ENCODE measurements at places on chromosomes 3 and 15. TPM values are rescaled to one million over a fixed set of nuclear protein-coding genes. Genes with fewer than 3 reads are reported as not detected.

Gene AMIGO3
- total RNA-seq, result 1.0 TPM

Gene ALPK3
- total RNA-seq, result 0.12 TPM

Gene A4GNT
- not detected for total RNA-seq

Gene MCF2L2
- 0.22 TPM for total RNA-seq

Gene SPESP1
- total RNA-seq, result not detected

GRCh38 chr3:129261894-129262293, 12.5 kb downstream of the COPG1 start:
- DNase-seq, result no peak

- DNase-seq, result no peak
Measured at GRCh38 chr3:27560484-27561056, 76.4 kb upstream of the SLC4A7 start.

GRCh38 chr3:35635926-35636683, 3.2 kb upstream of the ARPP21 start:
- DNase-seq, result no peak

DNA sequence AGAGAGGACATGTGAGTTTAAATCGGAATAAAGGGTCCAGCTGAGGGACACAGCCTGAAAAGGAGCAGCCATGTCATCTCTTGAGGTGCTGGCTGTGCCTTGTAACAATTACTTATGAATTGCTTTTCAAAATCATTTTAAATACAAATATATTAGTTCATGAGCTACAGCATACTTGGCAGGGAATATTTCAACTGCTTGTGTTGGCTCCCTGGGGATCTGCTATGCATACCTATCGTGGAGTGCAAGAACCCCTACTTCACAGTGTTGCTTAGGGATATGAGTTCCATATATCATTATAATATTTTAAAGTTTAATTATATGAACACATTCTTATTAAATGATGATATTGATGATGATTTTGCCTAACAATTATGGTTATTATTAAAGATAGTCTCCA, 19.1 kb upstream of the P2RY14 start:
- no peak for DNase-seq

GRCh38 chr15:54250326-54250725, 272.1 kb downstream of the UNC13C start:
- DNase-seq, result no peak

- DNase-seq, result no peak
Measured at GRCh38 chr15:87638554-87639083, 617.9 kb downstream of the NTRK3 start.

DNA sequence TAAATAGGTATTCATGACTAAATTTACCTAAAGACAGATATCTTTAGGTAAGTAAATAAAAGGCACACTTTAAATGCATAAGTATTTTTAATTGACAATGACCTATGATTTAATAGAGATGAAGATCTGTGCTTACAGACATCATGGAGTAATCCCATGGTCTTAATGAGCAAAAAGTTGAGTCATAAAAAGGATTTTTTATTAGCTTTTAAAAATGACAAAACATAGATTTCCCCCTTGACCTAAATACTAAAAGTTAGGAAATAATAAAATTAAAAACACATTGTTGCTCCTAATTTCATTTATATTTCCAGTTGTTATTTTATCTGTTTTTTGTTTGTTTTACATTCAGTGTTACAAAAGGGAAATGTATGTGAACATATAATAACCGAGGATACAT, 1005.7 kb downstream of the ROBO1 start:
- DNase-seq, result no peak

- DNase-seq, result no peak
Measured at GRCh38 chr15:38231436-38231835, 21.2 kb upstream of the SPRED1 start.

- DNase-seq, result no peak
Measured at GRCh38 chr3:32109256-32109655, 2.8 kb downstream of the GPD1L start.

GRCh38 chr3:23162934-23163333, 40.2 kb upstream of the UBE2E2 start:
- DNase-seq, result no peak

DNA sequence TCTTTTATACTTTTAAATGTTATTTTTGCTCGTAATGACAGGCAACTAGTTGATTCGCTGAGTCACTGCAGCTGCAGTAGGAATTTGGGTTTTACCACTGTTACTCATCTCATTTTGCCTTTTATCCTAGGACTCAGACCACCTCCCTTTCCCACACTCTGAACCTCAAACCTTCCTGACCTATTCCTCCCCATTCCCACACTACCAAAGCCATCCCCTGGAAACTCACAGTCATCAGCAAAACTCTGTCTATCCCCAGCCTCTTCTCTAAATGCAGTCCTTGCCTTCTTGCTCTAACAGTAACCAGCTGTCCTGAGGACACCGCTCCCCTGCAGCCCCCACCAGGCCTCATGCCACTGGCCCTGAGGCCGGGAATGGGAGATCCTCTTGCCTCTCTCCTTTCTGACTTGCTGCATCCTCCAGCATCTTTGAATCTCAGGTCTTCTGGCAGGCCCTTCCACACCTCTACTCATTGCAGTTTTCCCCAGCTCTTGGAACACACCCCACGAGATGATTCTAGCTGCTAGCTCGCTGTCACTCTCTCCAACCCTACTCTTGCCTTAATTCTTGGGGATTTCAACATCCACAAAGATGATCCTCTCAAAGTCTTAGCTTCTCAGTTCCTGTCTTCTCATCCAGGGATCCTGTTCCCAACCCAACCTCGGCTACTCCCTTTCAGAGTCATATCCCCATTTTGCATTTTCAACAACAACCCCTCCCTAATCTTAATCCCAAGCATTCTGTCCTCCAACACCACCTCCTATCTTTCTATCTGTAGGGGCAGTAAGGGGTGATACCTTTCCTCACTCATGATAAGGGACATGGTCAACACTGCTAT, 55.9 kb upstream of the C3orf80 start:
- peak; percentile 94 for DNase-seq

GRCh38 chr3:3802046-3802445, 2.8 kb downstream of the LRRN1 start:
- no peak for DNase-seq

DNA sequence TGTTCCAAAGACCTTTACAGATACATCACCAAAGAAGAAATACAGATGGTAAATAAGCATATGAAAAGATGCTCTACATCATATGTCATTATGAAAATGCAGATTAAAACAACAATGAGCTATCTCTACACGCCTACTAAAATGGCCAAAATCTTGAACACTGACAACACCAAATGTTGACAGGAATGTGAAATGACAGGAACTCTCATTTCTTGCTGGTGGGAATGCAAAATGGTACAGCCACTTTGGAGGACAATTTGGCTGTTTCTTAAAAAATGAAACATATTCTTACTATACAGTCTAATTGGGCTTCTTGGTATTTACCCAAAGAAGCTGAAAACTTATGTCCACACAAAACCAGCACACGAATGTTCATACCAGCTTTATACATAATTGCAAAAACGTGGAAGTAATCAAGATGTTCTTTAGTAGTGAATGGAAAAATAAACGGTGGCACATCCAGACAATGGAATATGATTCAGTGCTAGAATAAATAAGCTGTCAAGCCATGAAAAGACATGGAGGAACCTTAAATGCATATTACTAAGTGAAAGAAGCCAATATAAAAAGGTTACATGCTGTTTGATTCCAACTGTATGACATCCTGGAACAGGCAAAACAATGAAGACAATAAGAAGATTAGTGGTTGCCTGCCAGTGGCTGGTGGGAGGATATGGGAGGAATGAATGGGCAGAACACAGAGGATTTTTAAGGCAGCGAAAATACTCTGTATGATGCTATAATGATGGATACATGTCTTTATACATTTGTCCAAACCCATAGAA, 81.3 kb upstream of the NEDD4 start:
- DNase-seq, result no peak

GRCh38 chr3:66413151-66413751, 87.6 kb downstream of the LRIG1 start:
- DNase-seq, result peak; percentile 74
